COR-L47 (cell line): ENCODE measurements at places on chromosomes 16 and 17.

DNA sequence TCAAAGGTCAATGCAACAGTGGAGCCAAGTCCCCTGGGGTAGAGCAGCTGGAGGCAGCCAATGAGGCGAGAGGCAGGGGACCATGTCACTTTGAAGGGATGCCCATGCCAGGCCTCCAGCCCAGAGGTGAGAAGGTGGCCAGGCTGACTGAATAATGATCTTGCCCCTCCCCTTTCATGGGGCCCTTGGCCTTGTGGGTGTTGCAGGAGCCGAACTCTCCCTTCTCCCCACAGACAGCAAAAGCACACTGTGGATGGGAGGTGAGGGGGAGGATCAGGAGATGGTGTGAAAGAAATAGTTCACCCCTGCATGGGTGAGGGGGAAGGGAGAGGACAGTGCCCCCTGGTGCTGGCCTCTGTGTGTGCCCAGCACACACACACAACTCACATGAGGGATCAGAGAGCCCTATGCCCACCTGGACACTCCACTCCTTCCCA lies 15.8 kb upstream of the TBX21 start:
- DNase-seq, result no peak

GRCh38 chr16:11794996-11795886 lies 1.8 kb downstream of the ZC3H7A start:
- DNase-seq, result no peak

DNA sequence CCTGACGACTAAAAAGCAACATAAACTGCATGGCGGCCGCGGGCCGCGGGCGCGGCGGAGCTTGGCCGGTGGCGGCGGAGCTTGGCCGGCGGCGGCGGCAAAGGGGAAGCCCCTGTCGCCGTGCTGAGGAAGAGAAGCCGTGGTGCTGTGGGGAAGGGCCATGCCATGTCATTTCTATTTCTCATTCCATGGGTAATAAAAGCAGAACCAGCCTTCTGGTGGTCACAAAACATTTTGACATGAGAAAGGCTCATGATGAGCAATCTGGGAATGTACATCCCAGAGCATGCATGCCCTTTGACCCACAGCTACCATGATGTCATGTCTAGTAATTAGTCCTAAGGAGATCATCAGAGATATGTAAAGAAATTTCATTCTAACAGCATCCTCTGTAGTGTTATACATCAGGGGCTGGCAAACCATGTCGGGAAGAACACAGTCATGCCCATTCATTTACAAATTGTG lies 23.9 kb upstream of the HEATR6 start:
- DNase-seq, result no peak

- DNase-seq, result no peak
These were observed 358.2 kb upstream of the TNRC6C start for GRCh38 chr17:77600346-77600745.

DNA sequence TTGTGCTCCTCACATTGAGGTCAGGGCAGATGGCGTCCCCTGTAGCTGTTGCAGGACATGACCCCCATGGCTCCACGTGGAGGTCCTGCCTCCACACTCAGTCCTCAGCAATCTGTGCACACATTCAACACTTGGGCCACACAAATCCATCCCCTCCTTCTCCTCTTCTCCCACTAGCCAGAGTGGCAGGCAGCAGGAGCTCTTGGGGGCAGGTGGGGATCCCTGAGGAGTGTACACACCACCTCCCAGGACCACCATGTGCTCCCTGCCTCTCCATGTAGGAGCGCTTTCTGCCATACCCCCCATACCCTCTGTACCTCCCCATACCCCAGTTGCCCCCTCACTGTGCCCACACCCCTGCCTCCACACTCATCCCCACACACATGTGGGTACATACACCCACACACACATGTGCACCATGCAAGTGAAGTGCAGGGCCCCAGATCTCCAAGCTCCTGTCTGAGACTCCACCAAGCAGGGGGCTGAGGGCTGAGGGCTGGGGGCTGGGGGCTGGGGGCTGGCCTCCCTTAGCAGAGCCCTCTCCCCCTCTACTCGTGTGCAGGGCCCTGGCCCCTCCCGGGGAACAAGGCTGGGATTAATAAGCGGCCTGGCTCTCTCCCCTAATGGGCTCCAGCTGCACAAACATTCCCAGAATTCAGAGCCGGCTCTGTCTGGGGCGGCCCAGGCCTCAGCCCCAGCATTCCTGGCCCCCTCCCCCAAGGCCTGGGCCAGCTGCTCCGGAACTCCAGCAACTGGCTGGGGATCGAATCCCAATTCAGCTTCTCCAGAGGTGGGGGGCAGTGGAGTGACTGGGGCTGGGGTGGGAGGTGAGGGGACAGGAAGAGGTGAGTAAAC lies 48.2 kb upstream of the MEIOC start:
- DNase-seq, result peak; percentile 94

- peak; percentile 42 for DNase-seq
These were observed 1.4 kb downstream of the PHF23 start for GRCh38 chr17:7237761-7238419.

DNA sequence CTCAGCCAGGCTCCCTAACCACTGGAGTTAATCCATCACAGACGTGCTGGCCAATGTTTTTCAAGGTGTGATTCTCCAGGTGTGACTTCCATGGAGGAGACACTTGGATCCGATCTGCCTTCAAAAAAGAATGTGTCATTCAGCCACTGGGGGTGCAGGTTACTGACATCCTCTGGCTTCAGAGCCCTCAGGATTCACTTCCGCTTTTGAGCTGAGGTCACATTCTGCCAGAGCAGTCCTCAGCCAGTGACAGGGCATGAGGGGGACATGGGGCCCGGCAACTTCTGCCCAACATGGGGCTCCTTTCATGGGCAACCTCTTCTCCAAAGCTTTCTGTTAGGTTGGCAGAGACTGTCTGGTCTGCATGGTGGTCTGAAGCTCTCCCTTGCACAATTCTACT lies 81.4 kb downstream of the GRIN2A start:
- DNase-seq, result no peak

GRCh38 chr17:77489893-77490255 lies 349.1 kb downstream of the SEC14L1 start:
- DNase-seq, result no peak

DNA sequence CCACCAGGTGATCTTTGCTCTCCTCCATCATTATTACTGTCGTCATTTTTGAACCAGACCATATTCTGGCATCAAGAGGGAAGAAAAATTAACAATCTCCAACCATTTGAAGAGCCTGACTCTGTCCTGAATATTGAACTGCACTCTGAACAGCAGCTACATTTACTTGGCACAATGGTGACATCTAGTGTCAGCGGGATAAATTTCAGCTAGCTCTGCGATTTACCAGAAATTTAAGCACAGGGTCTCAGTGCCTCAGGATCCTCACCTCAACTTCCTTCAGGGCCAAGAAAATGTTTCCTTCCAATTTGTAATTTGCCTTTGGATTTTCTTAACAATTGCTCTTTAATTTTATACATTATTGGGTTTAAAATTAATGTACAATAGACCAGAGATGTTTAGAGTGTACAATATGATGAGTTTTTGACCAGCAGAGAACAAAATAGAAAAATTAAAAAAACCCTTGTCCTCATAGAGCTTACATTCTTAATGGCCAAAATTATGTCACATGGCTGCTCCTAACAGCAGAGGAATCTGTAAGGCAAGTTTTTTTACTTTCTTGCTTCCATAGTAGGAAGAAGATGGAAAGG lies 10.7 kb upstream of the ZNF19 start:
- peak; percentile 3 for DNase-seq

DNA sequence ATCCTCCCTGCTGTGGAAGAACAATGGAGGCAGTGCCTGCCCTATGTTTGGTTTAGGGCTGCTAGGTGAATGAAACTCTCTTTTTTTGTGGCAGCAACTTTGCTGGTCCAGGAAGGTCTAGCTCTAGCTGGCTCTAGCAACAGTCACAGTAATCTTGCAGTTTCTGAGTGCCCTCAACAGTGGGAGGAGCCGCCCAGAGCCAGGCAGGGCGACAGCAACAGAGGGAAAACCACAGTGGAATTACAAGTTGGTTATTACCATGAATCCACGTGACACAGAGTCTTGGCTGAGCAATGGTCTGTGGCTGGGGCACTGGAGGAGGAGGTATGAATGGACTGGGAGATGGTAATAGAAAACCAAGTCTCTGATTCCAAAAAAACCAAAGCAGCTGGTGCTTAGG lies 10.3 kb downstream of the HSPB9 start:
- no peak for DNase-seq

DNA sequence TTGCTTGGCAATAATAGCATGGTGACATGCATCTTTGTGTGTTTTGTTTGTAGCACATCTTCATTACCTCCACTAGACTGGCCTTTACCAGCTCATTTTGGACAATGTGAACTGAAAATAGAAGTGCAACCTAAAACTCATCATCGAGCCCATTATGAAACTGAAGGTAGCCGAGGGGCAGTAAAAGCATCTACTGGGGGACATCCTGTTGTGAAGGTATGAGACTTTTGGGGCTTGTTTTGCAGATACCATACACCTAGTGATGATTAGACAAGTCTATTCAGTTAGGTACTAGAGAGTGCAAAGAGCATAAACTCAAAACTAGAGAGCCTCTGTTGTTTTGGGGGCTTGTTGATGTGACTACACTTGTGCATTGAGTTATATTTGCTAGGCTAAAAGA lies 41.2 kb downstream of the NFATC3 start:
- DNase-seq, result no peak

GRCh38 chr17:56603486-56604238 lies 10.2 kb downstream of the NOG start:
- DNase-seq, result no peak

- no peak for DNase-seq
These were observed 101.2 kb downstream of the YPEL2 start for GRCh38 chr17:59432657-59433056.

- no peak for DNase-seq
These were observed 794 bp downstream of the ANKS3 start for GRCh38 chr16:4733211-4733742.

GRCh38 chr17:7167832-7168231 lies 11.3 kb downstream of the ASGR1 start:
- no peak for DNase-seq

- no peak for DNase-seq
These were observed 612.5 kb downstream of the KCNJ18 start for GRCh38 chr17:22304667-22305303.

DNA sequence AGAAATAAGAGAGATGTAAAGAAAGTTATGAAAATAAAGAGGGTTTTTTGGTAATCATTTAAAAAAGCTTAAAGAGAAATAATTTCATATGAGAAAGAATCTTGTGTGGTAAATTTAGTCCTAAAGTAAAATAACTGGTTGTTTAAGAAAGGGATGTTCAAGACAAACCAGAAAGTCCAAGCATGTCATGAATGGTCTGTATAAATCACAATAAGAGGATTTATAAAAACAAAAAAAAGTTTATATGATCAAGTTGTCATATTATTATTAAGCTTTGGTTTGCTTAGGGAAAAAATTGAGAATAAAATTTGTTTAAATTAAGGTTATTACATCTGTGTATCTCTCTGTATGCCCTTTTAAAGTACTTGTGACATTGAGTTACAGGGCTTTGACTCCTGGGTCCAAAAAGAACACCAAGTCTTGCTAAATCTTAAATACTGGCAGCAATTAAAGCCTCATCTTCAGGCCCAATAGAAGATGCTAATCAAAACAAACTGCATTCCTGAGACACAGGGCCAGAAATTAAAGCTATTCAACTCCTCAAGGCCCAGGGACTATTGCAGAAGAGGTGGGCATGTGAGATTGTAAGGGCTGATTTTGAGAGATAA lies 15.6 kb upstream of the TRIM25 start:
- DNase-seq, result no peak
